ENCODE measurements at places on chromosomes 7 and 10.

GRCh38 chr10:78867555-78867939 lies 201.2 kb upstream of the ZMIZ1 start:
- DNase-seq: no peak

DNA sequence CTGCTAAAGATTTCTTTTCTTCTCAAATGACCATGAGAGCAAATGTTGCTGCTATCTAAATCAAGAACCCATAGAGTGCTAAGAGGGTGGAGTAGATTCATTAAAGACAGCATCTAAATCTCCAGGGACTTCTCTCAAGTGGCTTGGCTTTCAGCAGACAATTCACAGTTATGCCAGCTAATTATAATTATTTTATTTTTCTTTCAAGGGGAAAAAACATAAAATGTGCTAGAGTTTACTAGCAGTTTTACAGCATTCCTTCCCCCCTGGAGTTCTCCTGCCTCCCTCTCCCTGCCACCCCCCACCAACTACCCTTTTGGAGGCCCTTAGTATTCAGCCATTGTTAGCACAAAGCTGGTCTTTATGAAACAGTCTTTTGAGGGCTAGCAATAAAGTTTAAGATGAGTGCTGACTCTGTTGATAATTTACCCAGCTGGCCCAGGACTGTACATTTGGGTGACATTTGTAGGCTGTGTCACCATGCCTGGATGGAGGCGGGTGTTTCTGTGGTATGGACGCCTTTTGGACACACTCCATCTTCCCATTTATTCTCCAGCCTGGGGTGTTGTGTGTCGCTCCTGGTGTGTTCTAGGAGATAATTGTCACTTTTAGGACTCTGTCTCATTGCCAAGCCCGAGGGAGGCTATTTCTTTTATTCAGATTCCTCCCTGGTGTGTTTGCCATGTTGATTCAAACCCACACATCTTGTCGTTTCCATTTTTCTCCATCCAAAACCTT lies 160.2 kb downstream of the CREB5 start:
- no peak for DNase-seq

DNA sequence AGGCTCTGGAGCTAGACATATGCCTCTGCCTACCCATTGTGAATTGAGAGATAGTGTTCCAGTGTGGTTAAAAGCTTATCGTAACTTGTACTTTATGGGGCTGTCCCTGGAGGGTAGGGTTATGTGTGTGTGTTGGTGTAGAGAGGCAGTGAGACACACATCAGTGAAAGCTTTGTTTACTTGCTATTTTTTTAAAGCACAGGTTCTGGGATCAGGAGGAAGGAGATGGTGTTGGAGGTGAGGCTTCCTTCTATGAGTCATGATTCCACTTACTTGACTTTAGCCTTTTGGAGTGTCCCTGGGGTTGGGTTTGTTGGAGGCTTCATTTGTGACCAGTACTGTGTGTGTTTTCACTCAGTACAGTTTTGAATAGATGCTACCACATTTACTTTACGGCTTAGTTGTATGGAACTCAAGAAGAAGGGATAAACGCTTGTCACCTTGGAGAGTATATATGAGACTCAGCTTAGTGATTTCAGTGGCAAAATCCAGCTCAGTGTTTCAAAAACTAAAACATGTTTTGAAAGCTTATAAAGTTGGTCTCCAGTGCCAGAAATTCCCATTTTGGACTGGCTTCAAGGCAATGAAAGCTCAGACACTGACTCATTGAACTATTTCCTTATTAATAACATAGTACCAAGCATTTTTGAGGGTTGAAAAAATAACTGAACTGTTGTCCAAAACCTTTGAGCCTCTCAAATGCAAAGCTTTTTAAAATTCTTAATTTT lies 106.2 kb downstream of the PLXDC2 start:
- DNase-seq: no peak

GRCh38 chr7:73423519-73424488 lies 9.8 kb upstream of the FZD9 start:
- no peak for DNase-seq

DNA sequence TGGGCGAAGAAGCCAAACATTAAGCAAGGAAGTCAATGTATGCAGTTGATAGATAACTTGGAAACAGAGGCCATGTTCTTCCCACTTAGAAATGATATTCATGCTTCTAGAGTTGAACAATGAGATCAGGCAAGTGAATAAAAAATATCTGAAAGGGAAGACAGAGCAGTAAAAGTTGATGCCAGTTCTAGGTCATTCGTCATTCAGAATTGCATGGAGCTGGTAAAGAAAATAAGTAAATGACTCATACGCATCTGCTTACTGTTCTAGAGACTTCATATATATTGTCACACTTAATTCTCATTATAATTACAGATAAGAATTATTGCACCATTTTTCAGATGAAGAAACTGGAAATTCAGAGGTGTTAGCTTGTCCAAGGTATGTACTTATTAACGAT lies 158.9 kb upstream of the FERD3L start:
- no peak for DNase-seq

DNA sequence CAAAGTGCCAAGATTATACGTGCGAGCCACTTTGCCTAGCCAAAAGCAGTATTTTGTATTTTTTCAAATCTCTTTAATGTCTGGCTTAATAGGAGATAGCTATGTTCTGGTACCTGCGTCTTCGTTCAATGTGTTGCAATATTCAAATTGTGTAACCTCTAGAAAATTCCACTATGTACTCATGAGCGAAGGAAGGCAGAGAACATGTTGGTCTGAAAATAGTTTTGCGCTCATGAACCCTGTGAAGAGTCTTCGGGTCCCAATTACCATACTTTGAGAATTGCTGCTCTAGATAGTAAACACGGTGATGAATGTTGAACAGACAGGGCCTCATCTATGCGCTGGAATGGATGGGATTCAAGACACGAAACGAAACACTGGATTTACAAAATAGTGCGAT lies 2.7 kb upstream of the SUV39H2 start:
- no peak for DNase-seq

DNA sequence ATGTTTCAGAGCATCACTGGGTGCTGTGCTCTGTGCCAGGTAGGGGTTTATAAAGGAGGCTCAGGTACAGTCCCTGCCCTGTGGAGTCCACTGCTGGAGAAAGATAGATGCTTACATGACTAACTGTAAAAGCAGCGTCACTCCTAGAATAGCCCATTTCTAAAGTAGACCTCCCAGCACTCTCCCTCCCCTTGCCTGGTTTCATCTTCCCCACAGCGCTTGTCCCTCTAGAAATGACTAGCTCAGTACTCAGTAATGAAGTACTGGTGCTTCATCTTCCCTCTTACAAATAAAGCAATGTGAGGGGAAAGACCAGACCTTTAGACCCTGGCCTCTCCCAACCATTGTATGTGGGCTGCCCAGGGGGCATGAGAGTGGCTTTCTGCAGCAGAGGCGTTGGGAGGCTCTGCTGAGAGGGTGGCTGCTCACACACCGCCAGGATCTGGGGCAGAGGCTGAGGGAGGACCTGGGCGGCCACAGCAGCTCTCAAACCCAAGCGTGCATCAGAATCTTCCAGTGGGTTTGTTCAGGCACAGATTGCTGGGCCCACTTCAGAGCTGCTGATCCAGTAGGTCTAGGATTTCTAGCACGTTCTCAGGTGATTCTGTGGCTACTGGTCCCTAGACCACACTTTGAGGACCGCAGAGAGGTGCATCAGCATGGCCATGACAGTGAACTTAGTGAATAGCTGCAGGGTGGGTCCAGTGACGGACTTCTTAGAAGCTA lies 110.3 kb upstream of the ANLN start:
- DNase-seq: no peak

GRCh38 chr7:20216406-20217036 lies 663 bp downstream of the MACC1 start:
- DNase-seq: no peak

DNA sequence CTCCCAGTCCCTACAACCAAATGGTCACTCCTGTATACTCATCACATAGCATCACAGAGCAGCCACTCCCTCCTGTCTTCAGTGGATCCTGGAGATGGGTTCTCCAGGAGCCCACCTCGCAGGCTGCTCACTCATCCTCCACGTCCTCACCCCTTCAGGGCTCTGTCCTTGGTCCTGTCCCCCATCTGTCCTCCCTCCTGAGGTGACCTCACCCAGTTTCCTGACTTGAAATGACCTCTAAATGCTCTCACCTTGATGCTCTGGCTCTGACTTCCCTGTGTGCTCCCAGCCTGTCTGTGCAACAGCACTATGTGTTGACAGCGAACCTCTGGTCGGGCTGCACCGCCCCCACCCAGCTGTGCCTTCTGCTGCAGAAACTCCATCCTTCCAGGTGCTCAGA lies 2.1 kb upstream of the PPP2R2D start:
- DNase-seq: no peak

DNA sequence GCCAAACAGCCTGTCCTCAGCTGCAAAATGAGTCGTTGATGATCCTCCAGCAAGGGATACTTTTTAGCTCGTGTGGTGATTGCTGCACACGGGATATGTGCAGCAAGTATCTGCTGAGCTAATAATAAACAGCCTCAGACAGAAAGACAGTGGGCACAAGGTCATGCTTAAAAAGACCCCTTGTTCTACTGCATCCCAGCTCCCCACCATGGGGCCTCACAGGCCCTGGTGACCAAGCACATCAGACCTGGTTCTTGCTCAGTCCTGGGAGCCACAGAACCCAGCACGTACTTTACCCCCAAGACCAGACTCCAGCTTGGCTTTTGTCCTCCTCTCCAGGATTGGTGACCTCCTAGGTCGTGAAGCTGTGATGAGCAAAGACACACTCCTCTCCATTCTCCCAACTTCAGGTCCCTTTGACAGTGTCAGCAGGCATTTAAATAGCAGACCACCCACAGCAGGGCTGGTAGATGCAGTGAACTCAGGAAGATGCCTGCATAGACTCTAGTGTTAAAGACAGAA lies 50.5 kb downstream of the EGFR start:
- no peak for DNase-seq

DNA sequence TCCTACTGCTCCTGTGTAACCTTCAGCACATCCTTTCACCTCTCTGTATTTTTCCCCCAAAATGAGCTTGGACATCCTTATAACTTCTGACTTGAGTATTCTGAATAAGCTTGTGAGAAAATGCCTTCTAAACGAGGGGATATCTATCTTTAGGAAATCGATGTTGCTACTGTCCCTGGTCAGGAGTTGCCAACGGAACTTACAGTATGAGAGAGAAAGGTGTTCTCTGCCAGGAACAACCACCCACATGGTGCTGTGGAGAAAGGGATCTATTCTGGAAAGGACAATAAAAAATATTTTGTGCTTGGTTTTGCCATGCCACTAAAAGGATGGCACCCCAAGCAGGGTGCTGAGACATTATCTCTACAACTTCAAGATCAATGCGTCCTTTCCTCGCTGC lies 186.6 kb upstream of the AOAH start:
- no peak for DNase-seq

- no peak for DNase-seq
Measured at GRCh38 chr7:1087952-1088920, at the start of gene GPER1. Gene GPER1 (plus strand): TSS chr7:1088113. CDS start chr7:1091729, 3,616 bp downstream.

DNA sequence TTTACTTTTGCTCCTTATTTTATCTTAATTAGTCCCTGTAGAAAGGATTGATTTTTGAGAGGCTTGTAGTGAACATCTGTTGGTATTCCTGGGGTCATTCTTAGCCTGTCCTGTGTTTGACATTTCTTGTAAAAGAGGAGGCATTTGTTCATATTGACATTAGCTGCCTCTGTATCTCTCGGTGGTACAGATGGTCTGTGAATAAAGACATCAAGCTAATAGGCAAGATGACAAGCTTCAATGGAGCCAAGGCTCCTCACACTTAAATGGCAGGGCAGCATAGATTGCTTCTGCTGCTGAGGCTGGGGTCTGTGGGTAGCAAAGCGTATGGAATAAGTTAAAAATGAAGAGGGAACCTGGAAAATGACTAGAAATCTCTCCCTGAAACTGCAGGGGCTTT lies 687.6 kb downstream of the LRMDA start:
- no peak for DNase-seq

DNA sequence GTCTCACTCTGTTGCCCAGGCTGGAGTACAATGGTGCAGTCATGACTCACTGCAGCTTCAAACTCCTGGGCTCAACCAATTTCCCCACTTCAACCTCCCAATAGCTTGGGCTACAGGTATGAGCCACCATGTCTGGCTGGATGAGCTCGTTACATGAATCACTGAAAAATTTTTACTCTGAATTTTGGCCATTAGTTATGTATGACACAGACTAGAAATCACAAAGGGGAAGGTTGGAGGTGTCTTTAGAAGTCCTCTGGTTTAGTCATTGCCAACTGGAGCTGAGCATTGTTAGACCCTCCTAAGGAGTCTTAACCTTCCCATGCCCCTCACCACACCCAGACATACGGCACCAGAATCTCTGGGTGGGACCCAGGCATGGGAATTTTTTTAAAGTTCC lies 34.7 kb downstream of the SVIL start:
- DNase-seq: no peak

DNA sequence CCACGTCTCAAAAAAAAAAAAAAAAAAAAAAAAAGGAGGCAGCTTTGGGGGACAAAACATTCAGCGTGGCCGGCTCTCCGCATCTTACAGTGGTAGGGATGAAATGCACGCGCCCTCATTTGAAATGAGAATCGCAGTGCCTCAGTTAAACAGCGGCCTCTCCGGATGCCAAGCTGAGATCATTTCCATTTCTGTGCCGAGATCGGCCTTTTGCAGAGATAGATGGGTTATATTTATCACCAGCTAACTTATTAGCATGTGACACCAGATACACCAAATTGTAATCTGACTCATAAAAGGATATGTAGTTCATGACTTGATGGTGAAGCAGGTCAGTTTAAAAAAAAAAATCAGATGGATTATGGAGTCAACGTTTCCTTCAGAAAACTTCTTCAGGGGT lies 138.7 kb downstream of the CUX1 start:
- DNase-seq: no peak

Data from germinal center (tissue), 1 donor.